ENCODE measurements at places on chromosomes 5 and 9.

DNA sequence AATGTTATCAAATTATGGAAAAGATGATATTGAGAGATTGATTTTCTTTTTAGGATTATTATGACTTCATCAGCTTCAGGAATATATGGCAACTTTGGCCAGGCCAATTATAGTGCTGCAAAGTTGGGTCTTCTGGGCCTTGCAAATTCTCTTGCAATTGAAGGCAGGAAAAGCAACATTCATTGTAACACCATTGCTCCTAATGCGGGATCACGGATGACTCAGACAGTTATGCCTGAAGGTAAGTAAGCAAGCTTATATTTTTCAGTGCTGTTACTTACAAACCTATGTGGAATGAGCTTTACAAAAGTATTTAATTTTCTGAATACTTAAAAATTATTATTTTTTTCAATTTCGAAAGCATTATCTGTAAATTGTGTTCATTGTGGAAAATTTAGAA is 26.5 kb downstream of the HSD17B4 start:
- no peak for DNase-seq

- DNase-seq: no peak
Observed at GRCh38 chr9:30757723-30758122, 1626.7 kb upstream of the ACO1 start.

GRCh38 chr9:78325343-78325742 is 28.4 kb downstream of the PSAT1 start:
- no peak for DNase-seq

DNA sequence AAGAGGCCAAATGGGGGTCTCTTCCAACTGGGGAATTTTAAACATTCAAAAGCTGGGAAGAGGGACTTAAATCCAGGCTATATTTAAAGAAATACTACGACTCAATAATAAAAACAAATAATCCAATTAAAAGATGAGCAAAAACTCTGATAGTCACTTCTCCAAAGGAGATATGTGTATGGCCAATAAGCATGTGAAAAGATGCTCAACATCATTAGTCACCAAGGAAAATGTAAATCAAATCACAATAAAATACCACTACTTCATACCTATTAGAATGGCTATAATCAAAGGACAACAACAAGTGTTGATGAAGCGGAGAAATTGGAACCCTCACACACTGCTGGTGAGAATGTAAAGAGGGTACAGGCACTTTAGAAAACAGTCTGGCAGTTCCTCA is 130.4 kb downstream of the CDK5RAP2 start:
- DNase-seq: no peak

- no peak for DNase-seq
Observed at GRCh38 chr5:142587354-142587965, 98.4 kb downstream of the FGF1 start.

DNA sequence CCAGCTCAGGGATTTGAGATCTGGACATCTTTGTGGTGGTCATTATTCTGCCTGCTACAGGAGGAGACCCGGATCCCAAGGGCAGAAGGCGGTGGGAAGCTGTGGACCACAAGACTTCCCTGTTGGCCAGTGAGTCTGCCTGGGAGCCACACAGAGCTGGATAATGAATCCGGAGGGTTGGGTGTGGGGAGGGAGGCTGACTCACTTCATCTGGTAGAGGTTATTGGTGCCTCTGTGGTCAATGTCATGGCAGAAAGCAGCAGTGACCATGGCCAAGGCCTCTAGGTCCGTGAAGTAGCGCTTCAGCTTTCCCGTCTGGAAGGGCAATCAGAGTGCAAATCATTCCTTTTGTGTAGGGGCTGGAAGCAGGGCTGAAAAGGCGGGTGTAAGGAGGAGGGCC is 58.5 kb downstream of the PDE6A start:
- DNase-seq: no peak

- DNase-seq: no peak
Observed at GRCh38 chr5:131514316-131515283, 120.4 kb downstream of the RAPGEF6 start.

- DNase-seq: no peak
Observed at GRCh38 chr9:27129221-27129620, 20.2 kb downstream of the TEK start.

- no peak for DNase-seq
Observed at GRCh38 chr5:124436294-124436693, 310.1 kb downstream of the ZNF608 start.

- no peak for DNase-seq
Observed at GRCh38 chr5:56637321-56637920, 177.9 kb upstream of the MAP3K1 start.

DNA sequence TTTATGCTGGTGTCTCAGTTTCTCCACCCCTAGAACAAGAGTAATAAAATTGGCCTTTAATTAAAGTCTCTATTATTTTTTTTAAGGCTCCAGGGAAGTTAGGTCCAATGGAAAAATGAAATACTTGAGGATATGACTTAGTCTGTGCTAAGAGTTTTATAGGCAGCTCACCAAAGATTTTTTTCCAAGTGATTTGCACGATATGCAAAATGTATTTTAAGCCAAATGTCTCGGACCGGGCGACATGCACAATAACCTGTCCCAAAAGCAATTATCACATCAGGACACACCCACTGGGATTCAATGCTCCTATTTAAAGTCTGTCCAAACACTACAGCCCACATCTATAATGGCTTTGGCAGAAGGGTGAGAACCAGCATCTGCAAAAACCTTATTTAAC is 136.1 kb upstream of the ANKH start:
- no peak for DNase-seq

- no peak for DNase-seq
Observed at GRCh38 chr9:28260330-28260729, 687.0 kb upstream of the C9orf72 start.

DNA sequence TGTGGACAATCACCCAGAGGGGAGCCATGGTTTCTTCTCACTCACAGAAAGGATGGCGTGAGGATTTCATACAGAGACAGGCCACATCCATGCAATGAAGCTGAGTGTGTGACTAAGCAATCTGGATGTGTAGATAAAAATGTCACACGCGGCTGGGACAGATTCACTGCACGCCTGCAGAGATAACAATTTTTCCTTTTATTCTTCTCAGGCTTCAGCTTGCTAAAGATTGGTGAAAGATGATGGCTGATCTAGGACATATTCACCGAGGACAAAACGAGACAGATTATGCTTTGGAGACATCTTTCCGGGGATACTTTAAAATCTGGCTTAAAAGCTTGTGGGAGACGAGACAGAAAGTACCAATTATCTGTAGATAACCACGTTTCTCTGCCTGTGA is 313.9 kb upstream of the TRPC7 start:
- DNase-seq: no peak

GRCh38 chr5:150288361-150288760 is 1.2 kb downstream of the CAMK2A start:
- DNase-seq: no peak

DNA sequence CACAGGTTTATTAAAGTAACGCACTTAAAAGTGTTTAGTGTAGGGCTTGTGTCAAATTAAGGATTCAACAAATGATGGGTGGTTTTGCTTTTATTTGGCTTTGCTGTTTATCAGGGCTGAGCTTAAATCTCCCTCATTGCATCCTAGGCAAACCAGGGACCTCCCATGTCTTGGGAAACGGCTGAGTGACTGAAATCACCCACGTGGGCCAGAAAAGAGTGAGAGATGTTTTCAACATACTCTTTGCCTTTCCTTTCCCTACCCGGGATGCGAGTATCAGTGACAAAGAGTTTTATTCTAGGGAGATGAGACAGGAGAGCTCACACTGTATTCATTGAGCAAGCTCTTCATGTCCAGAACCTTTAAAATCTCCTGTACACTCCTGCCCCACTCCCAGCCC is 23.3 kb downstream of the KCNMB1 start:
- DNase-seq: no peak

DNA sequence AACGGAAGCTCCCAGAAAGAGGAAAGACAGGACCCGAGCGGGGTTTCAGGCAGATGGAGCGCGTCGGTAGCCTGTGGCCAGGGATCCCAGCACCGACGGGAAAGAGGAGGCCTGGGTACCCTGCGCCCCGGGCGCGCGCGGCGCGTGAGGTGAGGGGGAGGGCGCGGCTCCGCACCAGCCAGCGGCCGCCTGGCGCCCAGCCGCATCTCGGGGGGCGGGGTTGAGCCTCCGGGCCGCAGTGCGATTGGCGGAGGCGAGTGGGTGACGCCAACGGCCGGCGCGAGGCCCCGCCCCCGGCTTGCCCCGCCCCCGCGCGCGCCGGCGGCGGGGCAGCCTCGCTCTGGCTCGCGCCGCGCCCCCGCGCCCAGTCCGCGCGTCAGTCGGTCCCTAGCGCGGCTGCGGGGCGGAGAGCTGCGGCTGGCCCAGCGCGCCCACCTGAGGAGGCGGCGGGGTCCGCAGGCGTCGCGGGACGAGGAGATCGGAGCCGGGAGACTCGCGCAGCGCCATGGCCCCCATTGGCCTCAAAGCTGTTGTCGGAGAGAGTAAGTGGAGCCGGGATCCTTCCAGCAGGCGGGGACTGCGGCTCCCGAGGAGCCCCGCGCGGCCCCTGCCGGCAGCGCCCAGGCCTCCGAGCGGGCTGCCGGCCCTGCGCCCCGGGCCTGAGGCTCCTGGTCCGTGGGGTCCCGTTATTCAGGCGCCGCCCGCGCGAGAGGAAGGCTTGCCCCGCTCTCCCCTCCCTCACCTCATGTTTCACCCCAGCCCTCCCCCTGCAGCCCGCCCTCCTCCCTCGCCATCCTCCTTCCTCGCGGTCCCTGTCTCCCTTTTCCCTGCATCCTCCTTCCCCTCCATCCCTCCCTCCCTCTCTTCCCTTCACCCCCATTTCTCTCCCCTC is at the start of gene STXBP1:
Gene STXBP1 (plus strand): TSS at position 379 of the 892 bp plus-strand sequence. CDS start 127 bp downstream, at position 506.
- DNase-seq: peak; percentile 75

DNA sequence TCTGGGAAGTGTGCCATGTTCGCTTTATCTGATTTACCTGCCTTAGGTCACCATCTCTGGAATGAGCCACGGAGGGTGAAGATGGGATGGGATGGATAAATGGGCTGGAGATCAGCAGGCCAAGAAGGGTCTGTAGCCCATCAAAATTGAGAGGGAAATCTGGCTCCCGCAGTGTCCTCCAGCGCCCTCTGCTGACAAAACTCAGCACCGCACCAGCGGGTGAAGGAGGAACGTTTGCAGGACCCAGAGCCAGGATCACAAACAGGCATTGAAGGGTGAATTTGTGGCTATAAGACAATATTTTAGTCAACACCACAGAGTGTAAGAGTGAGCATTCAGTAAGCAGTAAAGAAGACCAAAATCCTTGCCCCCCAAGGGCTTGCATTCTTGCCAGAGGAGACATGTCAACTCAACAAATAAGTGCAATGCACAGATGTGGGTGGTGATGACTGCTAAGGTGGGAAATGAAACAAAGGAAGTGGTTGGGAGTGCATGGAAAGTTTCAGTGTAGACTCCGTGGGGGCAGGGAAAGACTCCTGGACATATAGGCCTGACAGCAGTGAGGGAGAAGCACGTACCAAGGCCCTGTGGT is 124.4 kb downstream of the TENT4A start:
- DNase-seq: no peak

DNA sequence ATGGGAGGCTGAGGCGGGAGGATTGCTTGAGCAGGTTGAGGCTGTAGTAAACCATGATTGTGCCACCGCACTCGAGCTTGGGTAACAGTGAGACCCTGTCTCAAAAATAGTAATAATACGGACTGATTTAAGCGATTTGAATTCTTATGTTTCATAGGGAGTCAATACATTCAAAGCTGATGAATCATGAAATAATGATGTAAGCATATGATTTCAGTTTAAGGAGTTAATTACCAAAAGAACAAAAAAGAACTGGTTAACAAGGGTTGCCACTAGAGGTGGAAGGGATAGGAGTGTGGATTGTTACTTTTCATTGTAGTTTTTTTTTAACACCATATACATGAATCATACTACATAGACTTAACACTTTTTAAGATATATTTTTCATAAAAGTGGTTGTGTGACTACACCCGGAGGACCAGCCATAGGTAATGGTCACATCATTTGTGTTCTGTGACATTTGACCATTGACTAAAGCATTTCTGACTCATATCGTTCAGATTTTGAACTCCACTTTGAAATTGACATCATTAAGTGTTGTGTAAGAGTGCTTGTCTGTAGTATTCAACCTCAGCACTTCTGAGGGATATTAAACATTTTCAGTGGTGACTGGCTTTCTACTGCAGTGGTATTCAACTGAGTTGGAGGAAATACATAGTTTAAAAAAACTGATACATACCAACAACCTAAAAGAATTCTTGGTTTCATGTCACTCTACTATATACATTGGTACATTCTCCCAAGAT is 7.0 kb downstream of the TRMT10B start:
- DNase-seq: no peak

DNA sequence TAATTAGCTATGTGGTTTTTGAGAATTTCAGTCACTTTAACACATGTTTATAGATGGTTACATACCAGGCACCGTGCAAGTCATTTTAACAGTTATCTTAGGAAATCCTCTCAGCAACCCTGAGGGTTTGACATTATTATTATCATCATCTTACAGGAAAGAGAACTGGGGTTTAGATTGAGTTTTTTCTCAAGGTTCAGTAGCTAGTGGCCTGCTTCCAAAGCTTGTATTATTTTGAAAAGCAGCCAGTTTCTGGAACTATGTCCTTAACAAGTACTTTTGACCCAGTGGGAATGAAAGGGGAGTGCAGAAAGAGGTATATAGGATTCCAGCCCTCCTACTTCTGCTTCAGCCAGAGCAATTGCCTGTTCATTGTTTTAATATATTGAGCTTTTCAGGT is 157.5 kb downstream of the COMMD10 start:
- DNase-seq: no peak

GRCh38 chr9:81682797-81683196 is 6.5 kb downstream of the TLE1 start:
- DNase-seq: no peak

GRCh38 chr5:80055491-80056170 is 20.5 kb downstream of the THBS4 start:
- DNase-seq: no peak

DNA sequence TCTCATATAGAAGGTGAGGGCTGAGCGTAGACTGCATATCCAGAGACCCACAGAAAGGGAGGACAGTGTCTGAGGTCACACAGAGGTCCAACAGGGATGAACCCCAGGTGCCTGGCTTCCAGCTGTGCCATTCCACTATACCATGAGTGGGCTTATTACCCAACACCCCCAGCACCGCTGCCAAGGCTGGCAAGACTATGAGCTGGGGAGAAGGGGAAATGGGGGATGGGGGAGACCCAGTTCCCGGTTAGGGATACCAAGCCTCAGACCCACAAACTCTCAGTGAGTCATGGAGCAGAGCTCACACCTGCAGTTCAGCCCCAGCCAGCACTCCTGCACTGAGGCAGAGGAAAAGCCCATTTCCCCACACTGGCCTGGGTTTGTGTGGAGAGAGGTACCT is 106.4 kb downstream of the PSD2 start:
- no peak for DNase-seq

GRCh38 chr5:627840-628239 is 15.7 kb downstream of the CEP72 start:
- no peak for DNase-seq

- DNase-seq: no peak
Observed at GRCh38 chr5:150625831-150626746, 14.4 kb upstream of the SYNPO start.

DNA sequence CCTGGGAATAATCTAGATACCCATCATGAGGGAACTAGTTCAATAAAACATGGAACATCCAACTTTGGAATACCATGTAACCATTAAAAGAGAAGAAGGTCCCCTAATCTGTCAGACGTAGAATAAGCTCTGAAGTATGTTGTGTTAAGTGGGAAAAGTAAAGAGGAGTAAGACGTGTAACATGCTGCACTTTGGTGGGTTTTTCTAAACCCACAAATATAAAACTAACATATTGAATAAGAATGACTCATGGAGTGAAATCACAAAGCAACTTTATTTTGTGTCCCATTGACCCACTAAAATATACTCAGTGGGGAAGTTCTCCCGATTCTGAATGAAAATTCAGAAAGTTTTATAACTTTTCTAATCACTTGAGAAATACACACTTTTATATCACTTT is 67.9 kb upstream of the PIK3R1 start:
- no peak for DNase-seq

- no peak for DNase-seq
Observed at GRCh38 chr9:73683862-73684591, 532.4 kb downstream of the ANXA1 start.
